ENCODE measurements at places on chromosomes 11 and 22. TPM values are rescaled to one million over a fixed set of nuclear protein-coding genes. Genes with fewer than 3 reads are reported as not detected.

DNA sequence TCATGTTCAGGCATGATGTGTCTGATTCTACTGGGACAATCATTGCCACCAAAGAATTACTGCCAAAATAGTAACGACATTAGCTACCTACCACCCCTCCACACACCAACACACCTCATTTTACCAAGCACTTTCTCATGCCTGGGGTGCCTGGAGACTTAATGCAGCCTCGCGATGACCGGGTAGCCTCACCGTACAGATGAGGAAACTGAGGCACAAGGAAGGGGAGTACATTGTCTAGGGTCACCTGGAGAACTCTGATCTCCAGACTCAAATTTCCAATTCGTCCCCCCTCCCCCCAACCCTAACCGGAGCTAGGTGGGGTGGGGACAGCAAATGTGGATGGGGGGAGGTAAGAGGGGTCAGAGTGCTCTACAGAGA is 2.7 kb upstream of the RTN4RL2 start:
- H3K4me3 ChIP-seq, result no peak overlapping the region
- no peaks in the 10 kb centered on the region for H3K36me3 ChIP-seq
- peaks cover 17% of the 10 kb centered on the region for H3K4me1 ChIP-seq
- DNase-seq, result no peak

- H3K27ac ChIP-seq, result peak overlapping the region; percentile 43
- H3K4me3 ChIP-seq, result no peak overlapping the region
- H3K4me1 ChIP-seq, result no peaks in the 10 kb centered on the region
- peak; percentile 64 for DNase-seq
- no peaks in the 10 kb centered on the region for H3K27me3 ChIP-seq
Measured at GRCh38 chr11:69245491-69246345, 48.2 kb upstream of the MYEOV start.

DNA sequence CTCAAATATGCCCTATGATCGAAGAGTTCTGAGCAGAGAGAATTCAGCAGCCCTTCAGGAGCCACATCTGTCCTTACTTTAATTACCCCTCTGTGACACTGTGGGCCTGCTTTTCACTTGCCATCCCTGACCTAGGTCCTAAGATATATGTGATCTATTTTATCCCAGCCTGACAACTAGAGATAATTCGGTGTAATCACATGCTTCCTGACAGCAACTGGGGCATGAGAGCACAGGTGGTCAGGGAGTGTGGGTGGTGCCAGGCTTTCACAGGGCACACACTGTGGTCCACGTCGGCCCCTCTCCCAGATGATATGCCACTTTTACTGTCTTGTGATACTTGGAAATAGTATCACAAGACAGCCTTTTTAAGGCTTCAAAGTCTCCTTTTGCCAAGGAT is 3.9 kb downstream of the TUBA8 start:
- peaks cover 78% of the 10 kb centered on the region for H3K4me1 ChIP-seq
- DNase-seq, result no peak
- H3K4me3 ChIP-seq, result no peak overlapping the region
- H3K36me3 ChIP-seq, result no peaks in the 10 kb centered on the region
- no peak overlapping the region for H3K27ac ChIP-seq

DNA sequence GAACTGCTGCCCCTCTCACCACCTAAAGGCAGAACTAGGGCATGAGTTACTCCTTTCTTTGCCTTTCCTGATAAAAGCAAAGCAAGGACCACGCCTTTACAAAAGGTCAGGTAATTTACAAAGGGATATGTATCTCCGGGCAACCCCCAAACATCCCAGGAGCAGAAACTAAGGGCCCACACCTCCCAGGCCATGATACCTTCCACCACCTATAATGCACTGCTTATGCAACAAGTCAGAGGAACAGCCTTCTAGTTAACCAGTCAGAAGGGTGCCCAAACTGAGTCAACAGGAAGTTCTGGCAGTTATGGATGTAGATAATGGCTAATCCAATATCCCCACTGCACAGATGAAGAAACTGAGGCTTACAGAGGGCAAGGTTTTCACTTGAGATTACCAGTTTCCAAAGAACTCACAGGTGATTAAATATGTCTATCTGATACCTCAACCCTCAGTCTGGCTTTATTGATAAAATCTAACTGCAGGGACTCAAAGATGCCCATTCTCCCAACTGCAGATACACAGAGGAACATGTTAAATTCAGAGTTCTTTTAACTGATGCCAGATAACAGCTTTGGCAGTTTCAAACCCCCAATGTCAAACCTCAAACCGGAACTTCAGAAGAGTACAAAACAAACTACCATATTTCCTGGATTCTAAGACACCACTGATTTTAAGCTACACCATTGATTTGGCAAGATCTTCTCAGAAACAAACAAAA is 16.8 kb upstream of the CASTOR1 start:
- H3K4me1 ChIP-seq, result peaks cover 96% of the 10 kb centered on the region
- no peak overlapping the region for H3K4me3 ChIP-seq
- peak overlapping the region; percentile 82 for H3K27ac ChIP-seq
- H3K36me3 ChIP-seq, result no peaks in the 10 kb centered on the region
- no peaks in the 10 kb centered on the region for H3K27me3 ChIP-seq
- no peak for DNase-seq

GRCh38 chr11:132621976-132622580 is 910.2 kb downstream of the OPCML start:
- H3K27me3 ChIP-seq, result no peaks in the 10 kb centered on the region
- no peak for DNase-seq
- no peak overlapping the region for H3K27ac ChIP-seq
- no peaks in the 10 kb centered on the region for H3K36me3 ChIP-seq
- no peaks in the 10 kb centered on the region for H3K4me1 ChIP-seq
- H3K4me3 ChIP-seq, result no peak overlapping the region

GRCh38 chr11:32318071-32319055 is 117.0 kb downstream of the WT1 start:
- H3K27me3 ChIP-seq, result peaks cover 2% of the 10 kb centered on the region
- H3K36me3 ChIP-seq, result no peaks in the 10 kb centered on the region
- H3K27ac ChIP-seq, result no peak overlapping the region
- H3K4me3 ChIP-seq, result no peak overlapping the region
- DNase-seq, result no peak
- H3K4me1 ChIP-seq, result no peaks in the 10 kb centered on the region

- no peaks in the 10 kb centered on the region for H3K36me3 ChIP-seq
- DNase-seq, result no peak
- H3K4me1 ChIP-seq, result no peaks in the 10 kb centered on the region
Measured at GRCh38 chr11:44997566-44997965, 46.9 kb upstream of the TP53I11 start.

DNA sequence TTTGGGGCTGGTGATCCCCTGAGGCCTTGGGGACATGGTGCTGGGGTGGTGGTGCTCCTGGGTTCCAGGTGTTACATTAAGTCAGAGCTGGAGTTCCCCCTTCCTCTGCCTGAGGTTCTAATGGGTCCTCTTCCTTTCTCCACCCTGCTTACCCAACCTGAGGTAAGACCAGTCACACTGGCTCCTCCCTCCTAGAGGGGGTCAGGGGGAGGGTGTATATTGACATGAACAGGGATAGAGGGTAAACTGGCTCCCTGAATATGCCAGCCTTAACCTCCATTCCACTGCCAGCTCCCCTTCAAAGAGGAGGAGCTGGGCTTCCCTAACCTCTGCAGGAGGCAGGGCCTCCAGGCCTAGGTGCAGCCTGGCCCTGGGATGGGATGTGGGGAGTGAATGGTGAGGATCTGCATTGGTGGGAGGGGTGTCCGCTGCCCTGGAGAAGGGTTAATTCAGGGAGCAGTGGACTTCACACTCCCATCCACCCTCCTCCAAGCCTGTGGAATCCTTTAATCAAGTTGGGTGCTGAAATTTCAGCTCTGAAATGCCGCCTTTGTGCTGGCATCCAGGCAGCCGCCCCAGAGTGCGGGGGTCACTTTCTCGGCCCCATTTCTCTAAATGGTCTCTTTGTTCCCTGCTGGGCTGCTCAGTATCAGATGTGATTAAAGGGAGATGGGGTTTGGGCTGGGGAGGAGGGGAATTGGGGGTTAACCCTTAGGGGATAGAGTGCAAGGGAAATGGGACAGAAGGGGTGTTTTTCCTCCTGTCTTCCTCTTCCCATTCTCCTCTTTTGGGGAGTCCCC is 15.2 kb downstream of the POLR2F start:
- H3K27ac ChIP-seq, result no peak overlapping the region
- no peak for DNase-seq
- H3K4me1 ChIP-seq, result peaks cover 10% of the 10 kb centered on the region
- H3K36me3 ChIP-seq, result peaks cover 56% of the 10 kb centered on the region

DNA sequence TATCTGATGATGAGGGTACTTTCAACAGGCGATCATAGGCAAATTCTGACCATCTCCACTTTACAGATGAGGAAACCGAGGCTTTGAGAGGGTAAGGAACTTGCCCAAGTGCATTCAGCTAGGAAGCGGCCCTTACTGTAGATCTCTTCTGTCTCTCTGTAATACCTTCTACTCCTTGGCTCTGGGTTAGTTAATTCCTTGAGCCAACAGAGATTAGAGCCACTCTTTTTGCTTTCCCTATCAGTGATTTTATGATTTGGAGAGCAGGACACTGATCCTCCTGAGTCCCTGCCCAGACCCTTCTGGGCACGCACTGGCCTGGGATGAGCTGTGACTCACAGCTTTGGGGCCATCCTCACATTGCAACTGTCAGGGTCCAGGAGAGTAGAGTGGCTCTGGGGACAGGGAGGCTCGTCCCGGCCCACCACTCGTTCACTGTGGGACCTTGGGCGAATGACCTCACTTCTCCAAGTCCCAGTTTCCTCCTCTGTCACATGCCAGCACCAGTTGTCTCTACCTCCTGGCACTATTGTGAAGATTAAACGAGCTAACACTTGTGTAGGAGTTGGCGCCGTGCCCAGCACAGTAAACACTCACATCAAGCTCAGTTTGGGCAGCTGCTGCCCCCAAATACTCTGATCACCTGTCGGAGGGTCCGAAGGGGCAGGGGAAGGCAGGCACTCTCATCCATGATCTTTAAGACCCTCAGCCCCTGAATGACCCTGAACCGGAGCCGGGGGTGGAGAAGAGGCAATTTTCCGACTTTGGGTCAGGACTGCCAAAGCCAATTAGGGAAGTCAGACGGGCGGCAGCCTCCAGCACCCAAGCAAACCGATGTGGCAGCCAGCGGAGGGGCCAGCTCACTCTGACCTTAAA is 235.0 kb downstream of the MIAT start:
- H3K4me3 ChIP-seq, result no peak overlapping the region
- no peak for DNase-seq
- no peak overlapping the region for H3K27ac ChIP-seq

Gene GGTLC2
- not detected for total RNA-seq

DNA sequence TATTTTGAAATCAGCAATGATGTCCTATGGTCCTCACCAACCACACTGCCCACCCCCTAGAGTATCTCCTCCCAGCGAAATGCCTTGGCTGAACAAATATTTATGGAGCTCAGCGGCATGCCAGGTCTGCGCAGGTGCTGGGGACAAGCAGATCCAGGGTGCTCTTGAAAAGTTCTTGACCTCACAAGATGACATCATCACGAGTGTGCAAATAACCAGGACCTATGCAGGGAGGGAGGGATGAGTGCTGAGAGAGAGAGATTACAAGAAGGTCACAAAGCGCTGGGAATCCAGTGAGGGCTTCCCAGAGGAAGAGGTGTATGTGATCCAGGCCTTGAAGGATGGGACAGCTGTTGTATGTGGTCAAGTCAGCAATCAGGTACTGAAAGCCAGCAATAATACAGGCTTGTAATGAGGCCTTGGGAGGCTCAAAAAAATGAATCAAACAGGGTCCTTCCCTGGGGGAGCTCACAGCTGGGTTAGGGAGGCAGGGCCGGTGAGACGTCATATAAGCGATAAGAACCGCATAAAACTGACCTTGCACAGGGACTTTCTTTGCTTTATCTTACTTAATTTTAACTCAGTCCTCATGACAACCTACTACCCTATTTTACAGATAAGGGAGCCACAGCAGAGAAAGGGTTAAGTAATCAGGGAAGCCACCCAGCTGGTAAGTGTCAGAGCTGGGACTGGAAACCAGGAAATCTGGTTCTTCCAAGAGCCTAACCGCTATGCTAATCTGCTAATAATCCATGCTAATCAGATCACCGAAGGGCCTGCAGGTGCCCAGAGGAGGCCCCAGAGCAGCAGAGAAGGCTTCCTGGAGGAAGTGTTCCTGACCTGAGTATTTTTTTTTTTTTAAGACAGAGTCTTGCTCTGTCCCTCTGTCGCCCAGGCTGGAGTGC is 8.2 kb downstream of the ARRB1 start:
- no peaks in the 10 kb centered on the region for H3K27me3 ChIP-seq
- peak; percentile 25 for DNase-seq
- H3K27ac ChIP-seq, result no peak overlapping the region
- H3K4me3 ChIP-seq, result no peak overlapping the region
- H3K4me1 ChIP-seq, result peaks cover 73% of the 10 kb centered on the region

Gene B3GAT1
- not detected for total RNA-seq

GRCh38 chr11:92226331-92227229 is 2.0 kb downstream of the FAT3 start:
- DNase-seq, result no peak
- H3K27ac ChIP-seq, result no peak overlapping the region
- peak overlapping the region; percentile 24 for H3K4me3 ChIP-seq
- H3K36me3 ChIP-seq, result no peaks in the 10 kb centered on the region
- H3K27me3 ChIP-seq, result peaks cover 39% of the 10 kb centered on the region

Gene OR4D5
- not detected for total RNA-seq

DNA sequence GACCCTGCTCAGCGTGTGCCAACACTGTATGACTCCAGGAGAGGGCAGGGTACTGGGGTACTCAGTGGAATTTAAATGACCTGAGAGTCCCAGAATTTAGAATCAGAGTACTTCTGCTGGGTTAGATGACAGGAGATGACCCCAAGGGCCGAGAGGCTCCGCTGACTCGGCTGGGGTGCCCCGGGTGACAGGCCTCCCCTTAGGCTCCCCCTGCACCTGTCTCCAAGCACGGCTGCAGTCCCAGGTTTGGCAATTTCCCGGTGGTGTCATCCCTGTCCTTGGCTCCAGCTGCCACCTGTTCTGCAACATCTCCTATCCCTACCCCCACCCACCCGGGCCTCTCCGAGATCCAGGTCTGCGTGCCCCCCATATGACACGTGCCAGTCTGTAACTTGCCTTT is 1.3 kb downstream of the ACTN3 start:
- H3K27me3 ChIP-seq, result no peaks in the 10 kb centered on the region
- no peak overlapping the region for H3K4me3 ChIP-seq
- DNase-seq, result no peak
- no peak overlapping the region for H3K27ac ChIP-seq

Gene TMPRSS5
- total RNA-seq, result 1.2 TPM

Gene IFITM10
- total RNA-seq, result 0.95 TPM

Gene IGSF9B
- 55.6 TPM for total RNA-seq

Gene FGF4
- not detected for total RNA-seq

GRCh38 chr11:44338698-44339529 is 29.0 kb upstream of the ALX4 start:
- no peak overlapping the region for H3K27ac ChIP-seq
- no peaks in the 10 kb centered on the region for H3K27me3 ChIP-seq
- no peaks in the 10 kb centered on the region for H3K36me3 ChIP-seq
- no peak for DNase-seq
- H3K4me1 ChIP-seq, result no peaks in the 10 kb centered on the region

DNA sequence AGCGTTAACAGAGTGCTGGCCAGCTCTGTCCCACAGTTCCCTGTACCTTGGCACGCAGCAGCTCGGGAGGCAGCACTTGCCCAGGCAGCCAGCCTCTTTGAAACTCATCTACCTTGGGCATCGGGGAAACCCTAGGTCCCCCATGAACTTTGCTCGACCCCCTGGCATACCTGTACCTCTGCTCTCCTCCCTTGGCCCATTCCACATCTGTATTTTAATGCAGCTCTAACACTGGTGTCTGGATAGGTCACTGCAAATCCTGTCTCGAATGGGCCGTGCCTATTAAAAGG is 304.1 kb downstream of the TBC1D22A start:
- no peaks in the 10 kb centered on the region for H3K4me1 ChIP-seq
- H3K4me3 ChIP-seq, result no peak overlapping the region
- H3K27me3 ChIP-seq, result no peaks in the 10 kb centered on the region
- no peak for DNase-seq
- peaks cover 4% of the 10 kb centered on the region for H3K36me3 ChIP-seq

Gene KLHDC7B
- total RNA-seq, result 1.3 TPM
